ENCODE measurements at places on chromosomes 12 and 14.
A peak's percentile ranks its signal among the peaks of the same experiment; 100 is the strongest.

DNA sequence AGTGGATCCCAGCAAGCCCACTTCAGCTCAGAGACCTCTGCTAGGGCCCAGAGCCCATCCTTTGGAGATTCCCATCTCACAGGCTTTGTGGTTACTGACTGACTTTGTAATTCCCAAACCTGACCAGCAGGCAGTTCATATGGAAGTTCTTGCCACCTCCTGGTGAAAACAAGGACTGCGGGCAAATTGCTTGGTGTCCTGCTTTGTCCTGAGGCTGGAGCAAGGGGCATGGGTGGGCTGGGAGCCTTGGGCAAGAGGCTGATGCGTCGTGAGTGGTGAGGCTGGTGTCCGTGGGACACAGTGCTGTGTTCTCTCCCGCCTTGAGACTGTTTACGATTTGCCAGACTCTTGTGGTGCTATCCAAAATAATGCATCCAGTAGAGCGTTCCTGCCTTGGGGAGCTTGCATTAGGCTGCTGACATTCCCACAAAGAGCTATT is 91.0 kb downstream of the LRRC74A start:
- no peak for DNase-seq

GRCh38 chr12:14357486-14357885 is 8.0 kb upstream of the ATF7IP start:
- no peak for DNase-seq

DNA sequence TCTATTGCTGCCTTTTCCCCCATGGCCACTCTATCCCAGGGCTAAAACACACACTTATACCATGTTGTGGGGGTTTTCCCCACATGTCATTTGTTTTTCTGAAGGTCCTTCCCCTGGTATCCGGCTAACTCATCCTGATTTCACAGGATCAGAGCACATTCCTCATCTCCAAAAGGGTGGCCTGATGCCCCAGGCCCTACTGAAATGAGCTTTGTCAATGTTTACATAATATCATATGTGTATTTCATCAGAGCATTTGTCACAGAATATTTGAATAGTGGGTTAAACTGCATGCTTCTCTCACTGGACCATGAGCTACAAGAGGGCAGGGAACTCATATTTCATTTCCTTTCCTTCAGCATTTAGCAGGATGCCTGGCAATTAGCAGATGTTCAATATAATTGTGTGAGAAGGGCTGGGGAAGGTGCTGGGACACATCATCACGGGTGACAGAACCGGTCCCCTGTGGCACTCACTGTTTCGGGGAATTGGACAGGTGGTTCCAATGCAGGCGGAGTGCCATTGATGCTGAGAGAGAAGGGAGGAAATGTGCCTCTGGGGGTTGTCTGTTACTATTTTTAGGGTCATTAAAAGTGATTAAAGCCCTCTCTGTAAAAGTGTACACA is 26.8 kb downstream of the EMP1 start:
- no peak for DNase-seq

DNA sequence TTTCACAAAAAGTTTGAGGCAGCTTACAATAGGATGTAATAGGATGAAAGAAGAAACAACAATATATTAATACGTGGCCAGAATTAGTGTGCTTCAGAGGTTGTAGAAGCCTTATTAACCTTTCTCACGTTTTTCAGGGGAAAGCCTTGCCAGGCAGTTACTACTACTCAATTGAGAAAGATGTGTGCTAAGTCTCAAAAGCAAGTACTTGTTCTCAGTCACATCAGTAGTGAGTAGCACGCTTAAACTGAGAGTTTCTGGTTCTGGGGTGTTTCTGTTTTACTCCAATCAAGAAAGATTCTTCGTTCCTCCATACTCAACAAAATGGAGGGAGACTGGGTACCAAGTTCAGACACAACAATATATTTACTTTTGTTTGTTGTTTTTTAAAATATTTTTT is 38.7 kb downstream of the KLC1 start:
- DNase-seq = no peak

DNA sequence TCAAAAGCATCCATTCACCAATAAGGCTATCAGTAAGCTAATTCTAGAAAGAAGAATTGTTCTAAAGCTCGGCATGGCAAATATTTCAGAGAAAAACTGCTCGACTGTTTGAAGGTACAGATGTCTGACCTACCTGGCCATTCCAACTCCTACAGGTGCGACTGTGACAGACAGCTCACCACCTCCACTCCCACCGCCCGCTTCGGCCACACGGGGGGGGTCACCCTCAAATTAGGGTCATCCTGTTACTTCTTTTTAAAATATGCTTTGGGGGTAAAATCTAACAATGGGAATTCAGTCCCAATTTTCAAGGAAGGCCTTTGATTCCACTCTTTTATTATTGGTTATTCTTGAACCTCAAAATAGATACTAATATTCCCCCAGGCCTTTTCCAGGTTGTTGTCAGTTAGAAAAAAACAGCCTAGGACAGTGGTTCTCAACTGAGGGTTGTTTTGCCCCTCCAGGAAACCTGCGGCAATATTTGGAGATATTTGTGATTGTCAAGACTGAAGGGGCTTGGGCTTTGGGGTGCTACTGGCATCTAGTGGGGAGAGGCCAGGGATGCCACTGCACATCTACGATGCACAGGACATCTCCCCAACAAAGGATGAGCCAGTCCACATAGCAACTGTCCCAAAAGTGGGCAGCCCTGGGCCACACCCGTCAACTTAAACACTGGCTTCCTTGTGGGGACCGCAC is 81.2 kb downstream of the BCL11B start:
- no peak for DNase-seq

- no peak for DNase-seq
These were observed 182.3 kb upstream of the PWP1 start for GRCh38 chr12:107503129-107503855.

GRCh38 chr14:66009089-66009488 is 477.1 kb upstream of the CCDC196 start:
- no peak for DNase-seq

GRCh38 chr14:93955850-93956481 is 20.4 kb downstream of the ASB2 start:
- no peak for DNase-seq

DNA sequence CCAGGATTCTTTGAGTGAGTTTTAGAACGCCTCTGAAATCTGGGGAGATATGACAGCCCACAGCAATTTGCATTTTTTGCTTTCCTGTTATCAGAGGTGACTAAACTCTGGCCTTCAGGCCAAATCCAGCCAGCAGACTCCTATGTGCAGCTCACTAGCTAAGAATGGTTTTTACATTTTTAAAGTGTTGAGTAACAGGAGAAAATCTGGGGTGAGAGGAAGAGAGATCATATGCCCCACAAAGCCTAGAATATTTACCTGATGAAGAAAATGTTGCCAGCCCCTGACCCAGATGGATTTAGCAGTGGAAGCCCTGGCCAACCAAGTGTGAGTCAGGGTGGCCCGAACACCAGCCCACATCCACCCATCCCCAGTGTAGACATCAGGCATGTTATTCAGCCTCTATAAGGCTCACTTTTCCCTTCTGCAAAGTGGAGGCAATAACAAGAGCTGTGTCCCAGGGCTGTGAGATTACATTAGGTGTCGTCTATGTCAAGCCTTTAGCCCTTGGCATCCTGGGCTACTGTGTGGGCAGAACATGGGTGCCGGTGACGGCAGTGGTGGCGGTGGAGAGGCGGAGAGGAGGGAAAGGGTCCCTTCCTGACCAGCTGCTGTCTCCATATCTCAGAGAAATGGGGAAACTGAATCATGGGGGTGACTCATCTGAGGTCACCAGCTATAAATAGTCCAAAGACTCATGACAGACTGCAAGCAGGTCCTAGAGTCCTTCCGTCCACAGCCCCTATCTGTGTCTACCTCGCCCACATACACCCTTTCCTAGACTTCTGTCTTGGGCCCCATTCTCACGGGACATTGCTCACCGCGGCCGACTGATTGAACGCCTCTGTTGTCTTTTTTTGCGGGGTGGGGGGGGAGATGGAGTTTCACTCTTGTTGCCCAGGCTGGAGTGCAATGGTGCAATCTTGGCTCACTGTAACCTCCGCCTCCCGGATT is 32.6 kb upstream of the CD9 start:
- peak; percentile 23 for DNase-seq

GRCh38 chr14:91094772-91095171 is 19.1 kb upstream of the DGLUCY start:
- DNase-seq = no peak

GRCh38 chr12:52690351-52691075 is 10.3 kb upstream of the KRT1 start:
- DNase-seq = no peak

DNA sequence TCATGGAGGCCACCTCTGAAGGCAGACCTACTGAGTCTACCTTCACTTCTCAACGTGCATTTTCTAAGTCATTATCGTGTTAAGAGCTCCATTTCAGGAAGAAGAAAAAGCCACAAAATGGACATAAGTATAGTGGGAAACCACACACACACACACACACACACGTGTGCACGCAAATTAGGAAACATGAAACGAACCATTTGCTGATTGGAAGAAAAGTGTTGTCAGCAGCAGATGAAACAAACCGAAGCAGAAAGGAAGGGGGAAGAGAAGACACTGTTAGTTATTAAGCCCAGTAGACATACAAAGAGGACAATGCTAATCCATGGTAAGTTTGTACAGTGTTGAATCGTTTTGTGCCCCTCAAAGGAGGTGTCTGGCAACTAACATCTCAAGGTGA is 9.9 kb upstream of the VPS33A start:
- no peak for DNase-seq

DNA sequence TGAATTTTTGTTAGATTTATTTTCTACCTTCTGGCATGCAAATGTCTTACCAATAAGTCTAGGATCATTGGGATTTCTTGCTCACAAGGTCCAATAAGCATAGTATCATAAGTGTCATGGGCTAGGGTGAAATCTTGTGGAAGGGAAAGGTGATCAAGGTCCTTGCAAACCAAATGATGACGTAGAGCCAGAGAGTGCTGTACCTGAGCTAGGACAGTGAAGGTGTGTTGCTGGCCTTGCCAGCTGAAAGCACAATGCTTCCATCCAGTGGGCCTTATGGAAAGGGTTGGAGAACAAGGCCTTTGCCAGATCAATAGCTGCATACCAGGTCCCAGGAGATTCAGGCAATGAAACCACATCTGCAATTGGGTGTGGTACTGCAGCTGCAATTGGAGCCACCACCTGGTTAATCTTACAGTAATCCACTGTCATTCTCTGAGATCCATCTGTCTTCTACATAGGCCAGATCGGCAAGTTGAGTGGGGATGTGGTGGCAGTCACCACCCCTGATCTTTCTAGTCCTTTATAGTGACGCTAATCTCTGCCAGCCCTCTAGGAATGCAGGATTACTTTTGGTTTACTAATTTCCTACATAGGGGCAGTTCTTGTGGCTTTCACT is 208.9 kb upstream of the MYL2 start:
- DNase-seq = no peak

GRCh38 chr14:90541076-90541634 is 144.3 kb downstream of the CALM1 start:
- no peak for DNase-seq

GRCh38 chr12:89663577-89664357 is 44.9 kb downstream of the ATP2B1 start:
- no peak for DNase-seq

- no peak for DNase-seq
These were observed 527.3 kb downstream of the SNAPC1 start for GRCh38 chr14:62289471-62289870.

GRCh38 chr12:54954801-54955200 is 29.8 kb downstream of the TESPA1 start:
- DNase-seq = no peak

DNA sequence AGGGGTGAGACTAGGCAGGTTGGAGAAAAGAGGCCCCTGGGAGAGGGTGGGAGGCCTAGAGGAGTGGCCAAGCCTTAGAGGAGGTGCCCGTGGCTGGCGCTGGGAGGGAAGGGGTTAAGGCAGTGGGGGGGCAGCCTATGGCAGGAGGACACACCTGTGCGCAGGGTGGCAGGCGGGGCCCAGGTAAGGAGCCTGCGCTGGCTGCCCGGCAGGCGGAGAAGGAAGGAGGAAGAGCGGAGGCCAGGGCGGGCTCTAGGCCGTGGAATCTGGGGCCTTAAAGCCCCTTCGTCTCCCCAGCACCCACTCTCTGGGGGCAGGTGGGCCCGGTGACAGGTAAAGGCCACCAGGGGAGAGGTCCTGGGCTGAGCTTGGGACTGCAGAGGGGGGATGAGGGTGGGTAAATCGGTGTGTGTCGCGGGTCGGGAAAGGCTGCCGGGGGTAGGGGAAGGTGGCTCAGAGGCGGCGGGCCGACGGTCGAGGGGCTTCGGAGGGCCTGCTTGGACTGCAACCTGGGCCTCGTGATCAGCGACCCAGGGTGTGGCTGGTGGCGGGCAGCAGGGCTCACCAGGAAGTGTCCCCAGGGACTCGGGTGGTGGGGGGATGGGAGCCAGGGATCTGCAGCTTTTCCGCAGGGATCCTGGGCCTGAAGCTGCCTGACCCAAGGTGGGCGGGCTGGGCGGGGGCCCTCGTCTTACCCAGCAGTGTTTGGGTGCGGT is 7.3 kb downstream of the PHB2 start:
- no peak for DNase-seq

- no peak for DNase-seq
These were observed 26.8 kb downstream of the DGLUCY start for GRCh38 chr14:91140672-91141071.

GRCh38 chr14:49622022-49622607 is 1.5 kb downstream of the MGAT2 start:
- DNase-seq = no peak

DNA sequence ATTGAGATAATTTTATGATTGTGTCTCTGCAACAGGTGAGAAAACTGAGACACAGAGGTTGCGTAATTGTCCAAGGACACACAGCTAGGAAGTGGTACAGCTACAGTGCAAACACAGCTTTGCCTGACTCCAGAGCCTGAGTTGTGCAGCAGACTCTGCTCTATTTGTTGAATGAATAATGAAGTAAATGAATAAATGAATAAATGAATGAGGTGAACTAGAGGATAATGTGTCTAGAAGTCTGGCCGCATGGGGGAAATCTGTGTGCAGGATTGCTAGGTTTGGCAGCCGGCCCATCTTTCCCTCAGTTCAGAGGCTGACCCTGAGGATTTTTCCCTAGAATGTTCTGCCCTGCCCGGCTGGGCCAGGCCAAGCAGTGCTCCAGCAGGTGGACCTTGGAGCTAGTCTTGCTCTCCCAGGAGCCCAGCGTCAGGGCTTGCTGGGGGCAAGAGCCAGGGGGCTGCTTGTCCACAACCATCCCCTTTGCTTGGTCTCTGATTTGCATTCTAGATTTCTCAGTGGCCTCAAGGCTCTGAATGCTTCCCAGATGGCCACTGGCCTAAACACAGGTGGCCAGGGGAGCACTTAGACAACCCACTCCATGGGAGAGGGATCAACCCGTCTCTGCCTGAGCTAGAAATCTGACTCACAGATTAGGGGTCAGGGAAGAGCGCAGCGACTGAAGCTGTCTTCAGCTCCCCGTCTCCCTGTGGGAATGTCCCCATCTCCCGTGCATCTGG is 225.2 kb downstream of the C12orf75 start:
- no peak for DNase-seq

DNA sequence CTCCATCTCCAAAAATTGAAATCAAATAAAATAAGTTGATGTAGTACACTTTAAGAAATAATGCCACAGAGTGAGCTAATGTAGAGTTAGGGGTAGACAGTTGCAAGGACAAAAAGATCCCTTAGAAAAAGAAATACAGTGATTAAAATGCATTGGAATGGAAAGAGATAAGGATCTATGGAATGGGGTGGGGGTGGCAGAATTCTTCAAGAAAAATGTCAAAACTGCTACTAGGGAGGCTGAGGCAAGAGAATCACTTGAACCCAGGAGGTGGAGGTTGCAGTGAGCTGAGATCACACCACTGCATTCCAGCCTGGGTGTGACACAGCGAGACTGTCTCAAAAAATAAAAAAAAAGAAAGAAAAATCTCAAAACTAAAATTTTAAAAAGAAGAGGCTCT is 6.5 kb downstream of the OLR1 start:
- no peak for DNase-seq

GRCh38 chr12:131131808-131132117 is 178.1 kb downstream of the ADGRD1 start:
- no peak for DNase-seq

GRCh38 chr12:16563504-16563903 is 42.5 kb downstream of the LMO3 start:
- DNase-seq = no peak

All from NK-92 treated with Interleukin-12 subunit alpha and Interleukin-12 subunit beta, amount 100 ng/mL, for 24 hours (cell line).